Stimulated activated CD4-positive, alpha-beta T cell treated with anti-CD3 and anti-CD28 coated beads, Interleukin-2, amount 100 ng/mL, for 4 hours (primary cell): ENCODE measurements at places on chromosomes 1 and 21.

- no peak for DNase-seq
Observed at GRCh38 chr1:183039330-183039729, 16.1 kb downstream of the LAMC1 start.

DNA sequence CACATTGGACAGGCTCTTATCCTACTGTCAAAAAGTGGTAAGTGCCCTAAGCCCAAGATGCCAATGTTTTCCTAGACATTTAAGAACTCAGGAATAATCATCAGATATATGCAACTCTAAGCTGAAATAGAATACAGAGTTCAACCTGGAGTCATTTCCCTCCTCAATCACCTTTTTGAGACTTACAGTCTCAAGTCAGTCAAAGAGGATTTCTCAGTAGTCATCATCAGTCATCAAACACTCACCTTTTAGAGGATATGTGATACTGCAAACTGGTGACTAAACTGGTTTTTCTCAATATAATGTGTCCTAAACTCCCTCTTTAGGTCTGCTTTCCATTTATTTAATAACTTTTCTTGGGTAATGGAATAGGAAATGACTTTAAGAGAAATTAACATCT lies 145.3 kb upstream of the ADAMTS5 start:
- no peak for DNase-seq

DNA sequence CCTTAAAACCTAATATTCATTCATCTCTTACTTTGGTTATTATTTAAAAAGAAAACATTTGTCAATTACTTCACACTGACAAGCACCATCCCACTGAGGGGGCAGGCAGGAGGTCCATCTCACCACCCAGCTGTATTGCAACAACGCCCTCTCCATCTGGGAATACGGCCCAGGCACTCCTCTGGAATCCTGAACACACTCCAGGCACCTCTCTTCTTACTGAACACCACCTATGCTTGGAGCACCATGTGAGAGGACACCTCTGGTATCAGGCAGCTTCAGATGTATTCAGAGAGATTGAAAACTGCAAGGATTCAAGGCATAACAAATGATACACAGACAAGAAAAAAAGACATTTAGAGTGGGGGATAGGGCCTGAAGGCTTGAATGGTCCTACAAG lies 147.1 kb downstream of the CACNA1E start:
- no peak for DNase-seq

- DNase-seq: no peak
Observed at GRCh38 chr1:195185321-195185720, 1422.9 kb downstream of the KCNT2 start.

DNA sequence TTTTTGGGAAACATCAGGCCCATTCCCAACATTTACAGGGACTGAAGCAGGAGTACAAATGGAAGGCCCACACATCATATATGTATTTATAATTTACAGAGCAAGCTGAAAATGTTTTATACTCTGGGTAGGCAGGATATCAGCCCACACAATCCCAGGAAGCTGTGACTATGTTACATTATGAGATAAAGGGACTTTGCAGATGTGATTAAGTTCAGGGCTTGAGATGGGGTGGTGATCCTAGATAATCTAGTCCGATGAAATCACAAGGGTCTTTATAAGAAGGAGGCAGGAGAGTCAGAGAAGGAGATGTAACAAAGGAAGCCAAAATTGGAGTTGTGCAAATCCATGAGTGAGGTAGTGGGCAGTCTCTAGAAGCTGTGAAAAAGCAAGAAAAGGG lies 160.5 kb downstream of the PDE4B start:
- no peak for DNase-seq

GRCh38 chr1:78586572-78586971 lies 33.7 kb upstream of the IFI44L start:
- no peak for DNase-seq

DNA sequence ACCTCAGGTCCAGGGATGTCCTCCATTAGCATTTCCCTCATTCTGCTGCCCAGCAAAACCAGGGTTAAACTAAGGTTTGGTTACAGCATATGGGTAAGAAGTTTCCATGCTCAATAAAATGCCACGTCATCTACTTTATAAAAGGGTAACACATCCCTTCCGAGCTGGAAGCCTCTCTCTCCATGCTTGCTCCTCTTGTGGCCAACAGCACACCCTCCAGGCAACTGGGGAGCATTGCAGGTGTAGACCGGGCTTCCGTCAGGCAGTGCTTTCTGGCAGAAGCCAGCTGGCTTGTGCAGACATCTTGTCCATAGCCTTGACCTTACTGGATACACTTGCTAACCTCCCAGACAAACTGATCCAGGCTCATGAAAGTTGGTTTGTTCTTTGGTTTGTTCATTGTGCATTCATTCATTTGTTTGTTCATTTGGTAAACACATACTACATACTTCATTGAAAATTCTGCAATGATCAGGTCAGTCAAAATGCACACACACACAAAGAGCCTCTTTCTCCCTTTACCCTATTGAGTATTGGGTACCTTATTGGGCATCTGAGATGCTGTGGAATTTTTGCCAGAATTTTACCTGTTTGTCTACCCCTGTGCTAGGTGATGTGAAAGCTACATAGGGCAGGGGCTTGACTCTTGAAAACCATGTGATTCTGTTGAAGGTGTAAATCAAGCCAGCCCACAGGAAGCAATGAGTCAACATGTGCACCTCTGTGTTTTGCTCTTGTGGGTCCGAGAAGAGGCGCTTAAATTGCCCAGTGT lies 422.8 kb downstream of the CAMTA1 start:
- no peak for DNase-seq

DNA sequence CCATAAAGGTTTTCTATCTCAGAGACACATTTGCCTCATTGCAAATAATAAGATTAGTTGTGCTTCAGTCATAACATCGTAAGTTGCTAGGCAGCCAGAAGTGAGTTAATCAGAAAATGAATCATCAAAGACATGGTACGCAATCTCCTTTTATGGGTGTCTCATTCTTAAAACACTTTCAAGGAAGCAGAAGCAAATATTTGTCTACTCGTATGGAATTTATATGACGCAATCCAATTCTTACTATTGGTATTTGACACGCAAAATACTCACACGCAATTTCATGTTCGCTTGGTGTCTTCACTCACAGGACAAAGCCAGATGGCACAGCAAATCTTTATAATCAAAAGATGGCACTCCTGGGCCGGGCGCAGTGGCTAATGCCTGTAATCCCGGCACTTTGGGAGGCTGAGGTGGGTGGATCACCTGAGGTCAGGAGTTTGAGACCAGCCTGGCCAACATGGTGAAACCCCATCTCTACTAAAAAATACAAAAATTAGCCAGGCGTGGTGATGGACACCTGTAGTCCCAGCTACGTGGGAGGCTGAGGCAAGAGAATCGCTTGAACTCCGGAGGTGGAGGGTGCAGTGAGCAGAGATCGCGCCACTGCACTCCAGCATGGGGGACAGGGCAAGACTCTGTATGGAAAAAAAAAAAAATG lies 56.4 kb downstream of the HLCS start:
- DNase-seq: no peak

GRCh38 chr1:237287876-237288521 lies 246.0 kb downstream of the RYR2 start:
- DNase-seq: no peak

GRCh38 chr1:27074175-27074780 lies 61.6 kb upstream of the TENT5B start:
- no peak for DNase-seq

DNA sequence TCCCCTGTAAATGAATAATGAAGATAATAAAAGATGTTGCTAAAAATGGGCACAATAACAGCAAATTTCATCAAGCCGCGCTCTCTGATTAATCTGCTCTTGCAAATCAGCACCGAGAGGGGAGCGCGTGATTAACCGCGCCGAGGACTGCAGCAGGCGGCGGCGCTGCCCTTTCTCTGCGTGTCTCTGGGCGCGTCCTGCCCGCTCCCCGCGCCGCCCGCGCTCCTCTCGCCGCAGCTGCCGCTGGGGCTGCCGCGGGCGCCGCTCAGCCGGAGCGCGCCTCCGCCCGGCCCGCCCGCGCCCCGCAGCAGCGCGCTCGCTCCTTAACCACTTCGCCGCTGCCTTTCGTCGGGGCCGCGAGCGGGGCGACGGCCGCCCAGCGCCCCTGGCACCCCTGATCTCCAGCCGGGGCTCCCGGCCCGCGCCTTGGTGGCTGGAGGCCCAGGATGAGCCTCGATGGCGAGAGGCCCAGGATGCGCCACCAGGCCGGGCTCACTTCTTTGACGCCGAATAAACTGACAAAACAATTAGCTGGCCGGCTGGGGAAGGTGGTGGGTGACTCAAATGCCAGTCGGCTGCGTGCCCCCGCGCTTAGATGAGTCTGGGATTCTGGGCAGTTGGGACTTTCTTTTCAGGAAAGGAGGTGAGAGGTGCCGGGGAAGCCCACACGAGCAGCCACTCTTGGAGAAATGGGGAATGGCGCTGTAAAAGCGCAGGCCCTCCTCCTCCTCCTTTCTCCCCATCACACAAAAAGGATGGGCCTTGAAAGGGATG lies 221.4 kb upstream of the PKN2 start:
- DNase-seq: no peak

DNA sequence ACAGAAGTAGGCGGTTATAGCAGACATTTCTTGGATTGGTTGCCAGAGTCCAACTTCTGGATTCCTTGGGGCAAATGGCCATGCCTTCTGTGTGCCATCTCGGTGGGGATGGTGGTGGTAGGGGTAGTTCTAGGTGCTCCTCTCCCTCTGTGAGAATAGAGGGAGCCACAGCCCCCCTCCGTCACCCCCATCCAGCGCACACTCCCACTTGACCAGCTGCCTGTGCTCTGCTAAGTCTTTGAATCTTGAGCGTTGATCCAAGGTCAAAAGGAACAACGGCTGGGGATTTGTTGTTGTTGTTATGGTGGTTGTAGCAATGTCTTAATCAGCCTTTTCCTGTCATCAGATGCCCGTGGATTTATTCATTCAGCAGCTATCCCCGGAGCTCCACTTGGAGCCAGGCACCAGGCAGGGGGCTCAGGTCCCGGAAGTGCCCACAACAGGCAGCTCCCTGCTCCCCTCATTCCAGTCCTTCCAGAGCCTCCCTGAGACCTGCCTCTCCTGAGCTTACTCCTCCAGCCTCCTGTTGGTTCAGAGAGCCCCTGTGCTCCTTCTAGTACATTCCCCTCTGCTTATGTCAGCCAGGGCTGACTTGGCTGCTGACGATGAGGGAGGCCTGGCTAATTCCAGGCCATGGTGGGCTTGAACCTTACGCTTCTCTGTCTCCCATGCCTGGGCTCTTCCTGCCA lies 146.6 kb upstream of the WNT4 start:
- DNase-seq: no peak

DNA sequence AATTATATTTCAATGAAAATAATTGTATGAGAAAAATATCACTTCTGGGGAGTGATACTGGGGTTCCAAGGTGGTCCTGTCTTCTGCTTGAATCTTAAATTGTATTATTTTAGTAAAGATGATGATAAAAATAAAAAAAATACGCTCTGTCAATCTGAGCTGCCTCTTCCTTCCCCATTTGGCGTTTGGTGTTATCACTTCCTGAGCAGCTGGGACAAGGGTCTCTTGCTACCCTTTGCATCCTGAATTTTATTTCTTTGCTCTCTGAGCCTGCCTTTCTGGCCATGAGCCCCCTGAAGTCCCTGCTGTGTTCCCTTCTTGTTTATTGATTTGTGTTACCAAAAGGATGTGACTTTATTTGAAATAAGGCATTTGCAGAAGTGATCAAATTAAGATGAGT lies 111.0 kb downstream of the KCNJ6 start:
- no peak for DNase-seq

- DNase-seq: peak; percentile 67
Observed at GRCh38 chr1:43836267-43836951, 97.2 kb upstream of the ARTN start.

- DNase-seq: no peak
Observed at GRCh38 chr1:55131801-55132200, 83.4 kb downstream of the USP24 start.

GRCh38 chr1:203059485-203059884 lies 26.3 kb downstream of the MYOG start:
- DNase-seq: no peak

DNA sequence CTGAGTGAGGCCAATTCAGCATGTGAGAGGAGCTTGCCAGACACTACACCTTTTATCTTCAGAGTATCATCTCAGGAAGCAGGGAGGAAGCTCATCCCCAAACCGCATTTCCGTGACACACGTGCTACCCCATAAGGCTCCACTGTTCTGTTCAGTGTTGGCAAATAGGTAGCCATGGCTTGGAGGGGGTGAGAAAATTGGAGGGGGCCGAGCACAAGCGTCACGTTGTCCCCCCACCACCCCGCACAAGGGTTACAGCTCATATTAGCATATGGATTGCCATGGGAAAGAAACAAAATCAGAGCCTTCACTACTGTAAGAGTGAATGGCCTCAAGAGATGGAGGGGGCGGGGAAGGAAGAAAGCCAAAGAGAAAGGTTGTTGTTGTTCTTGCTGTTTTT lies 46.7 kb downstream of the OLIG1 start:
- DNase-seq: no peak

DNA sequence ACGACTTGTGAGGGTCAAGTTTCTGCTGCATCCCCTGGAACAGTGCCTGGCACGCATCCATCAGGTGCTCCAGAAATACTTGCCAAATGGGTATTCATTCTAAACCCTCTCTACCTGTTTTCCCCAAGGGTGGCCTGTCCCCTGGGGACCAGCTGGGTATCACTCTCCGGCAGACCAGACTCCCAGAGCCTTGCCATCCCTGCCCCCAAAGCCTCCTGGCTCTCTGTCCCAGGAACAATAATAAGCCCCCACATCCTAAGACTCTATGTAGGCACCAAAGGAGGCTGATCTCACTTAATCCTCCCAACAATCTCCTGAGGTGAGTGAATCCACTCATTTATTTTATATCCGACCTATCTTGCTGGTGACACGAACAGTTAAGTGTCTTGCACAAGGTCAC lies 96.7 kb downstream of the MRPL37 start:
- no peak for DNase-seq

DNA sequence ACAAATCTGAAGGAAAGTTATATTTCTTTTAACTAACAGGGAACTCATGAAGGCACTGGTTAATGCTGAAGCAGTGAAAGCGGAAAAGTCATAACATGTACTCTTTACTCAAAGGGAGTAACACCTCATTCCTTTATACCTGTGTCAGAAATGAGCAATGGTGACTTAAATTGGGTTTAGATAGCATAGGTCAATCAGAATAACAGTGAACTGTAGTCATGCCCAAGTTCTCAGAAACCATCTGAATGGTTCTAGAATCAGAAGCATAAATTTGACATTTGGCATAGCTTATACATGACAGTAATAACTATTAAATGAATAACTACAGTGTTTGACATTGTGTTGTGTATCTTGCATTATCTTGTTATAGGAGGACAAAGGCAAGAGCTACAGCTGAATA lies 382.0 kb downstream of the NUF2 start:
- DNase-seq: no peak

DNA sequence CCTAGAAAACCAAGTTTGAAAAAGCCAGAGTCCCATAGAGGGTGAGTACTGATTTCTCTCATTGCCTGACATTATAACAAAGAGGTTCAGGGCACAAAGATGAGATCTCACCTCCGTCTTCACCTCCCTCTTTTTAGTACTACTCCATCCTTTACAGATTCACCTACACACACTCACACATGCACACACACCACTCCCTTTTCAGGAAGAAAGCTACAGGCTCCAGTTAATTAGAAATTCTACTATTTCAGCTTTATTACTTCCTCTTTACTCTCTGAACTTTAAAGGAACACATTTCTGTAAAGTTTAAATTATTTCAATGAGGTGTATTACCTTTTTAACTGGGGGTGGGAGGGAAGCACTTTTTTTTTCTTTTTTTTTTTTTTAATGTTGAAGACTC lies 59.6 kb upstream of the PRDX6 start:
- DNase-seq: no peak
